ENCODE measurements at places on chromosomes 3 and 15.
A peak's percentile ranks its signal among the peaks of the same experiment; 100 is the strongest.

- no peaks in the 10 kb centered on the region for H3K36me3 ChIP-seq
- H3K27ac ChIP-seq = peak overlapping the region; percentile 82
- peaks cover 32% of the 10 kb centered on the region for H3K4me1 ChIP-seq
- no peak overlapping the region for H3K4me3 ChIP-seq
- peak; percentile 66 for DNase-seq
These were observed 40.5 kb downstream of the SH3BP5 start for GRCh38 chr3:15291589-15292541.

- DNase-seq = no peak
- no peak overlapping the region for H3K27ac ChIP-seq
- peaks cover 14% of the 10 kb centered on the region for H3K36me3 ChIP-seq
- H3K4me3 ChIP-seq = no peak overlapping the region
- no peaks in the 10 kb centered on the region for H3K4me1 ChIP-seq
These were observed 85.3 kb upstream of the LIMD1 start for GRCh38 chr3:45509038-45509767.

GRCh38 chr15:72732516-72732915 is 46.5 kb downstream of the BBS4 start:
- DNase-seq = no peak
- H3K27ac ChIP-seq = no peak overlapping the region
- no peaks in the 10 kb centered on the region for H3K27me3 ChIP-seq

GRCh38 chr3:195739561-195740111 is 18.9 kb downstream of the MUC20 start:
- no peak overlapping the region for H3K27ac ChIP-seq
- no peaks in the 10 kb centered on the region for H3K36me3 ChIP-seq
- DNase-seq = no peak
- H3K27me3 ChIP-seq = no peaks in the 10 kb centered on the region
- no peaks in the 10 kb centered on the region for H3K4me1 ChIP-seq

DNA sequence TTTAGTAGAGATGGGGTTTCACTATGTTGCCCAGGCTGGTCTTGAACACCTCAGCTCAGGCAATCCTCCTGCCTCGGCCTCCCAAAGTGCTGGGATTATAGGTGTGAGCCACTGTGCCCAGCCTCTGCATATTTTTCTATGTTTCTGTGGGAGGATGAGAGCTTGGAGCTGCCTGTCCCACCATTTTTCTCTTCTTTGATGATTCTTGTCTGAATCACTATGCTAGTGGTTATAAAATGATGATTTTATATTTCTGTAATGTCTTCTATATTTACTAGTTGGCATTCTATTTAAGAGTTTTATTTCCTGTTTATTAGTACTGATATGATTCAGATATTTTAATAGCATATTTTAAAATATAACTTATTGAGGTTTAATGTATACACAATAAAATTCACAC is 69.7 kb downstream of the CHCHD6 start:
- DNase-seq = no peak
- H3K4me1 ChIP-seq = no peaks in the 10 kb centered on the region
- no peaks in the 10 kb centered on the region for H3K36me3 ChIP-seq
- no peak overlapping the region for H3K27ac ChIP-seq

GRCh38 chr3:168003911-168004310 is 91.8 kb downstream of the GOLIM4 start:
- DNase-seq = no peak
- H3K4me1 ChIP-seq = no peaks in the 10 kb centered on the region
- no peak overlapping the region for H3K27ac ChIP-seq
- no peak overlapping the region for H3K4me3 ChIP-seq

DNA sequence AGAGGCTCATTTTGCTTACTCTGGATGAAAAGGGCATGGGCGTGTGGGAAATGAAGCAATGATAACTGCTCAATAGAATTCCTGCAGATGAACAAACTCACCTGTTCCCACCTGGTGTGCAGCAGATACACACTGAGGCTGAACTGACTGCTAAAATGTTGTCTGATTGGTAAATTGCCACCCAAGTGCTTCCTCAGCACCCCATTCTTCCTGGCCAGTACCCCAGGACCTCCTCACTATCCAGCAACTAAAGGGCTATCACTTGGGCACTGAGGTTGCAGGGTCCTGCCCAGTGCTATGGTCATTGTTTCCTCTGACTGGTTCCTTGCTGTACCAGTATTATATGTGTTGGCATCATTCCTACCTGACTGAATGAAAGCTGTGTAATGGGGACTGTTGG is 38.0 kb upstream of the DGKG start:
- no peaks in the 10 kb centered on the region for H3K4me1 ChIP-seq
- no peak for DNase-seq
- no peak overlapping the region for H3K4me3 ChIP-seq
- H3K27me3 ChIP-seq = no peaks in the 10 kb centered on the region
- H3K36me3 ChIP-seq = no peaks in the 10 kb centered on the region

DNA sequence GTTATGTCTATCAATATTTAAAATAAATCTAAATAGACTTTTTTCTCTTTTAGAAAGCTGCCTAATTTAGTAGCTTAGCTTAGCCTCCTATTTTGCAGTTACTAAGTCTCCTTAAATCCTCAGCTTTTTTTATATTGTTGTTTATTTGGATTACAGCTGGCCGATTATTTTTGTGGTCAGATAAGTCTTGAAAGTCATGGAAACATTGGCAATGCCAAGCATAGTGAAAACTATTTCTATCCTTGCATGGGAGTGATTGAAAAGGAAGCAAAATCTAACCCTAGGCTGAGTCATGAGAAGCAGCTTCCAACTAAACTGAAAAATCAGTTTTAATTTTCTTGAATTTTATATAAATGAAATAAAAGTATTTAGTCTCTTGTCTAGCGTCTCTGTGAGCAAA is 1063.0 kb upstream of the GBE1 start:
- no peaks in the 10 kb centered on the region for H3K4me1 ChIP-seq
- no peak overlapping the region for H3K4me3 ChIP-seq
- H3K36me3 ChIP-seq = no peaks in the 10 kb centered on the region
- no peaks in the 10 kb centered on the region for H3K27me3 ChIP-seq

DNA sequence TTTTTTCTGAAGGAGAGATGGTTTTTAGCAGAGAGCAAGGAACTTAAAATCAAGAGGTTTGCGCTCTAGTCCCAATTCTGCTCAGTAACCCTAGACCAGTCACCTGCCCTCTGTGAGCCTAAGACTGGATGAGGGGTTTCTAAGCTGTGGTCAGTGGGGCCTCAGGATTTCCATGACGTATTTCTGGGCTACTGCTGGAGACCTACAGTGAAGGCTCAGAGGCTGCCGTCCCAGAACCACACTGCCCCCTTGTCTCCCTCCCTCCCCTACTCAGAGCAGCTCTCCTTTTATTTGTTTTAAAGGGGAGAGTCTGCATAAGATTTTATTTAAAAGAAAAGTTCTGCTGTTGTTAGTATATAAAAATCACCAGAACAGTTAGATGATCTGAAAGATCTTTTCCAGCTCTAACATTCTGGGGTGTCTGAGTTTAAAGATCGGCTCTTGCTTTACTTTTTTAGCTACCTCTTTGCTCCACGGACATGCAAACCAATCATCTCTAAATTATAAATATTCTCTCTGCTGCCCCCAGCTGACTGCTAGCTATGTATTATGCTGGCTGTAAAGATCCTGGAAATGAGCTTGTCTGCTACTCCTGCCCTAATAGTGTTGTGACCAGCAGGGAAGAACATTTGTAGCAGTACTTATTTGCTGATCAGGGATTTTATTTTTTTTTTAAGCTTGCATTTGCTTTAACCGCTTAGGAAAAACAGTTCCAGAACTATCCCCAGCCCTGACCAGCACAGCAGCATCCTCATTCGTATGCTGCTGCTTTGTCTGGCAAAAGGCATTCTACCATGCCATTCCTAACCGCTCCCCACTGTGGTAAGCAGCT is 28.6 kb upstream of the NDUFB4 start:
- H3K27ac ChIP-seq = peak overlapping the region; percentile 4
- no peaks in the 10 kb centered on the region for H3K27me3 ChIP-seq
- no peak overlapping the region for H3K4me3 ChIP-seq
- no peak for DNase-seq
- no peaks in the 10 kb centered on the region for H3K4me1 ChIP-seq

DNA sequence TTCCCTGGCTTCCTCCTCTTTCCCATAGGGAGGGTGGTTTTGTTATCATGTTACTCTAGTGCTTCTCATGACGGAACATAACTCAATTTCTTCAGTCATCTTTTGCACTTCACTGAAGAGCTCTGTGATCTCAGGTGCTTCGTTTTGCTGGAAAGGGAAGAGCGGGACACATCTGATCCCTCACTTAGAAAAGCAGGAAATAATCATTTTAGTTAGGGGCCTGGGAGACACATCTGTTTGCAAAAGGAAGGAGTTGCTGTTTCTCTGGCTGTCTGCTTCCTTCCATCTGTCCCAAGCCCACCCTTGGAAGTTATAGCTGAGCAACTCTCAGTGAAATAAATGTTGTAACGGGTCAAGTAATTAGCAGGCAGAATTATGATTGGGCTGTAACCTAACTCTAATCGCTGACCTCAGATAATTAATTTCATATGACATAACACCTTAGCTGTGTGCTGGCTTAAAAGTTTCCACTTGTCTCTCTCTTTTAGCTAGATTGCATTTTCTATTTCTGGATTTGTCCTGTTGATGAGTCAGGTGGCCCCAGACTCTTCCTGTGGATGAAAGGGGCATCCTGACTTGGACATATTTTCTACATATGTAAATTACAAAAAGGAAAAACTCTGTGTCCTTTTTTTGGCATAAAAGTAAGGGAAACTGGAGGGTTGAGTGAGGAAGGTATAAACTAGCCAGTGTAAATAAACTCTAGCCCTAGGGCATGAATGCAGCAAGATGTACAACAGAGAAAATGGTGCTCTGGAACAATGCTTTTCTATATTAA is 11.0 kb upstream of the FILIP1L start:
- DNase-seq = no peak
- H3K27me3 ChIP-seq = no peaks in the 10 kb centered on the region
- no peak overlapping the region for H3K4me3 ChIP-seq
- H3K27ac ChIP-seq = peak overlapping the region; percentile 15
- H3K36me3 ChIP-seq = no peaks in the 10 kb centered on the region

GRCh38 chr3:127761441-127761801 is 60.9 kb downstream of the MGLL start:
- peak overlapping the region; percentile 33 for H3K4me3 ChIP-seq
- H3K27me3 ChIP-seq = no peaks in the 10 kb centered on the region
- H3K27ac ChIP-seq = peak overlapping the region; percentile 74
- no peak for DNase-seq
- H3K36me3 ChIP-seq = no peaks in the 10 kb centered on the region

DNA sequence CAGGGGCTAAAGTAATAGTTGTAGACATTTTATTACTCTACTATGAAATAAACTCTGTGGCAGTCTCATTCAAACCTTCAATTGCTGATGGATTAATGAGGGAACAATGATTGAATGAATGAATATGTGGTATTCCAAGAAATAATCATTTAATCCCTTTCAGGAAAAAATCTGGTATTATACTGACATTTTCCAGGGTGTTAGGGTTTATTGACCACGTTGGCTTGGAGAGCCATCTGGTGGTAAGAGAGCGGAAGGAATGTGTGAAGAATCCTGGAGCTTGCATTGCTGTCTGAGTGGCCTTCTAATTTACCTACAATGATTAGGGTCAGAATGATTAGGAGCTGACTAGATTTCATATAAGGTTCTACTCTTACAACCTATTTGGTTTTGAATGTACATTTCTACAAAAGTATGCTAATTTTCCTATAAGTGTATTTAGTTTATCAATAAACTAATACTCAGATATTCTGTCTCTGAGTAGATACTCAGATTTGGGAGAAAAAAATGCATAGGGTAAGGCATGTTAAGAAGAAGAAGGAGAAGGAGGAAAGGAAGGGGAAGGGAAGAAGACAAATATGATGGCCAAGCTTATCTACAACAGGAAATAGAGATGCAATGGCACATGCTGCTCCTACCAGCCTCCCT is 249.9 kb downstream of the ROBO1 start:
- no peaks in the 10 kb centered on the region for H3K27me3 ChIP-seq
- H3K4me1 ChIP-seq = peaks cover 9% of the 10 kb centered on the region
- no peak overlapping the region for H3K27ac ChIP-seq

- H3K4me1 ChIP-seq = peaks cover 5% of the 10 kb centered on the region
- no peak for DNase-seq
- H3K4me3 ChIP-seq = no peak overlapping the region
- H3K36me3 ChIP-seq = no peaks in the 10 kb centered on the region
- no peaks in the 10 kb centered on the region for H3K27me3 ChIP-seq
These were observed 27.0 kb upstream of the APH1B start for GRCh38 chr15:63250312-63250965.

DNA sequence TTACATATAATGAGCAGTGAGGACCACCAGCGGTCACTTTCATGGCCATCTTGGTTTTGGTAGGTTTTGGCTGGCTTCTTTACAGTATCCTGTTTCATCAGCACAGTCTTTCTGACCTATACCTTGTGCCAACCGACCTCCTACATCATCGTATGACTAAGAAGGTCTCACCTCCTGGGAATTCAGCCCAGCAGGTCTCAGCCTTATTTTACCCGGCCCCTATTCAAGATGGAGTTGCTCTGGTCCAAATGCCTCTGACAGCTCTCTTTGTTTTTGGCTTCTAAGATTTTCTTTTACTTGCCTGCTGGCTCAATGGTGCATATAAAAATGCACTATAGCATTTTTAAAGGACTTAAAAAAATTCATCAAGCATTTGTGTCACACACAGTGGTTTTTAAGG is 3.2 kb upstream of the MME start:
- no peaks in the 10 kb centered on the region for H3K4me1 ChIP-seq
- no peaks in the 10 kb centered on the region for H3K36me3 ChIP-seq
- no peak overlapping the region for H3K4me3 ChIP-seq
- no peak overlapping the region for H3K27ac ChIP-seq

DNA sequence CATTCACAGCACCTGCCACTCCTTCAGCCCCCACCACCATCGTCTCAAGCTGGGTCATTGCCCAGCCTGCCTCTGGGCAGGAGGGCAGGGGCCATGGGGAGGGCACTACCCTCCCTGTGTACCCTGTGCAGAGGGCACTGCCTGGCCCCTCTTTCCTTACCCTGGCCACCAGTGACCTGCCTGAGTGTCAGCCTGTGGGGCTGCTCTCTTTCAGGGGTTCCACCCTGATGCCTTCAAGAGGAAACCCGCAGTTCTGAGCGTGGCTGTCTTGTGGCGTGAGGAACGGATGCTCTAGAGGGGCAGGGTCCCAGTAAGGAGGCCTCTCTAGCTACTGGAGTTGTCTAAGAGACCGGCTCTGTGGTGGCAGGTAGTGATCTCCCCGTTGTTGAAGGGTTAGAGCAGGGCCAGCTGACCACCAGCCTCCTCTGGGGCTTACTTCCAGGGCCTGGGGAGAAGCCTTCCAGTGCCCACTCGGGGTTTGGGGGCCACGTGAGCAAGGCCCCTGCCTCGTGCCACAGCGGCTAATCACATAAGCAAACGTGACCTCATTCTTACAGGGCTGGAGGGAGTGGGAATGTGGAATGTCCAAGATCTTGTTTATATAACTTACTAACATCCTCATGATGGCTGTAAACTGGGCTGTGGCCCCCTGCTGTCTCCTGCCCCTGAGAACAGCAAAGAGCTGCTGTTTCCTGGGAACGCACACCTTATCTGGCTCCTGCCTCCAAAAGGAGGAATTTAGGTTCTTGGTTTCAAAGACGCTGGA is 31.4 kb upstream of the SEC13 start:
- H3K27me3 ChIP-seq = no peaks in the 10 kb centered on the region
- H3K4me1 ChIP-seq = no peaks in the 10 kb centered on the region
- H3K36me3 ChIP-seq = no peaks in the 10 kb centered on the region
- DNase-seq = no peak

Measured in tibial artery (tissue), 4 donors.